ENCODE measurements at places on chromosomes 4 and X. TPM values are rescaled to one million over a fixed set of nuclear protein-coding genes. Genes with fewer than 3 reads are reported as not detected.

GRCh38 chr4:41346306-41347061, 89.8 kb downstream of the UCHL1 start:
- DNase-seq = no peak

GRCh38 chr4:118322831-118323502, 29.8 kb downstream of the PRSS12 start:
- no peak for DNase-seq

- DNase-seq = peak; percentile 85
These were observed at the start of gene MORC4 for GRCh38 chrX:107000013-107000515. TSS of gene MORC4 (minus strand) at chrX:107000212. CDS start at chrX:106999969, 243 bp downstream.

- no peak for DNase-seq
These were observed 335.0 kb upstream of the TENM3 start for GRCh38 chr4:181908168-181908567.

GRCh38 chrX:77493677-77494553, 46.7 kb downstream of the FGF16 start:
- DNase-seq = peak; percentile 11

FAM114A1 gene
- total RNA-seq = 39.9 TPM

NUDT11 gene
- 10.8 TPM for total RNA-seq

UGT2B10 gene
- not detected for total RNA-seq

DNA sequence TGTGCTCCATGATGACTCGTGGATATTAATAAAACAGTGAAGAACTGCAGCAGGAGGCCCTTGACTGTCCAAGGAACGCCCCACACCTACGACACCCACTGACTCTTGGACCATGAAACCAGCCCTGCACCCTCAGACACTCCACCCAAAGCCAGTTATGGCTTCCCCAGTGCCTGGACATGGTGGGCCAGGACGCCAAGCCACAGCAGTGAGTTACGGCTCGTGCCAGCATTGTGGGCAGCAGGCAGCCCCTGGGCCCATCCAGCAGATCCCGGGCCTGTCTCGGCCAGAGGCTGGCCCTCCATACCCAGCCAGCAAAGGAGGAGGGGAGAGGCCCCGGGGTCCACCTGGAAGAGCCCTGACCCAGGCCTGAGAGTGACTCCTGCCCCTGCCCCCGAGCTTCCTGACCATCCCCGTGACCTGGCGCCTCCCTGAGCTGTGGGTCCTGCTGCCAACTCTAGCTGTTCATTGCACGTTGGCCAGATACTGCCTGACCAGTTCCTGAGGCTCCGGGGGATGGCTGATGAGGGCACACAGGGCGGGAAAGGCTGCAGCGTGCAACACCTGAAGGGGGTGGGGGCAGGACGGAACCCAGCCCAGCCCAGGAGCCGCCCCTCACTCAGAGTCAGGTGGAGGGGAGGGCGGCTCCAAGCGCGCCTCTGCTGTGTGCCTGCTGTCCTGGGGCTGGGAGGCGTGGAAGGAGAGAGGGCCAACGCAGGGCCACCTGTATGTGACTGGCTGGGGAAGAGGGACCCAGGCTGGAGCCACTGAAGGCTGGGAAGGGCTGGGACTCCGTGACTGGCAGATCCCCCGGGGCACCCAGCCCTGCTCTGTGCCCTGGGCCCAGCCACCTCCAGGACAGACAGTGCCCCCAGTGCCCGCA, 739 bp downstream of the SLC49A3 start:
- DNase-seq = no peak

FABP2 gene
- 5.5 TPM for total RNA-seq
